T-helper 9 cell (primary cell): ENCODE measurements at places on chromosomes 6 and 20.

DNA sequence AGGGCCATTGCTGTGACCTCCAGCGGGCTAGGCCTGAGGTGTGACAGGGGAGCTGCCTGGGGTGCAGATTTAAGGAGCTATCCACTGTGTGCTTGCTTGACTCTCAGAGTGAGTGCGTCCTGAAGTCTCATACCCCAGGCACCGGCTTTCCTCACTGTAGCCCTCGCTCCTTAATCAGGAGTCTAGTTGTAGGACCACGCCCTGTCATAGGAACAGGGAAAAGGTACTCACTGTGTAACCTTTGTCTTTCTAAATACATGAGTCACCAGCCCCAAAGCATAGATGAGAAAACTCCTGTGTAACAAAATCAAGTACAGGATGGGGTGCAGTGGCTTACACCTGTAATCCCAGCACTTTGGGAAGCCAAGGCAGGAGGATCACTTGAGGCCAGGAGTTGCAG is 141.7 kb downstream of the TMEM242 start:
- DNase-seq, result no peak

GRCh38 chr20:50379049-50379990 is 130.9 kb upstream of the PTPN1 start:
- no peak for DNase-seq

GRCh38 chr6:87755708-87756671 is 54.0 kb upstream of the AKIRIN2 start:
- DNase-seq, result no peak

DNA sequence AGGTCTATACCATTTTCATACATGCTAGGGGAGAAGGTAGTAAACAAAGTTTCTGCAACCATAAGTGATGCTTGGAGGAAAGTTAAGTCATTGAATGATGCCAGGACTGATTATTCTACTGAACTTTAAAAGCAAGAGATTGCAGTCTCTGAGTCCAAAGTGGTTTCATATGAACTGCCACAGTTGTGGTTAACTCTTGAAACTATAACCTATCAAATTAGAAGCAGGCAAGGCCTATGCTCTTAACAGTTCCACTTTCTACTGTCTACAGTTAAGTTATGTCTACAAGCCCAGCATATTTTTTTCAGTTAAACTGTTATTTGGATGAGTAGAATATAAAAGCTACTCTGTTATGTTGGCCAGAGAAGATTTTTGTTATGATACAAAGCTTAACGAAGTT is 326.5 kb upstream of the RUNX2 start:
- DNase-seq, result no peak

DNA sequence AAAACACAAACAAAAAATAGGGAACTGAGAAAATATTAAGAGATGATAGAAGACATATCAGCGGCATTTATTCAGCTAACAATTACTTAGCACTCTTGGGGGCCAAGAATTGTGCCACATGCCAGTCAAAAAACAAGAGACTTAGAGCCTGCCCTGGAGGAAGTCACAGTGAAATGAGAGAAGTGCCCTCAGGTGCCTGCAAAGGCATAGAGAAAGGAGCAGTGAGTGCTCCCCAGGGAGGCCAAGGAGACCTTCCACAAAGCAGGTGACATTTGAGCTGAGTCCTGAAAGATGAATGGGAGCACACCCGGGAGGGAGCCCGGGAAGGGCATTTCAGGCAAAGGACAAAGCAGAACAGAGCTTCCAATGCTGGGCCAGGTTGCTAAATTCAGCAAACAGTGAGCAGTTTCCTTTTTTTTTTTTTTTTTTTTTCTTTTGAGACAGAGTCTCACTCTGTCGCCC is 184.7 kb upstream of the JARID2 start:
- DNase-seq, result no peak

GRCh38 chr20:20680991-20681508 is 31.4 kb downstream of the RALGAPA2 start:
- DNase-seq, result no peak

DNA sequence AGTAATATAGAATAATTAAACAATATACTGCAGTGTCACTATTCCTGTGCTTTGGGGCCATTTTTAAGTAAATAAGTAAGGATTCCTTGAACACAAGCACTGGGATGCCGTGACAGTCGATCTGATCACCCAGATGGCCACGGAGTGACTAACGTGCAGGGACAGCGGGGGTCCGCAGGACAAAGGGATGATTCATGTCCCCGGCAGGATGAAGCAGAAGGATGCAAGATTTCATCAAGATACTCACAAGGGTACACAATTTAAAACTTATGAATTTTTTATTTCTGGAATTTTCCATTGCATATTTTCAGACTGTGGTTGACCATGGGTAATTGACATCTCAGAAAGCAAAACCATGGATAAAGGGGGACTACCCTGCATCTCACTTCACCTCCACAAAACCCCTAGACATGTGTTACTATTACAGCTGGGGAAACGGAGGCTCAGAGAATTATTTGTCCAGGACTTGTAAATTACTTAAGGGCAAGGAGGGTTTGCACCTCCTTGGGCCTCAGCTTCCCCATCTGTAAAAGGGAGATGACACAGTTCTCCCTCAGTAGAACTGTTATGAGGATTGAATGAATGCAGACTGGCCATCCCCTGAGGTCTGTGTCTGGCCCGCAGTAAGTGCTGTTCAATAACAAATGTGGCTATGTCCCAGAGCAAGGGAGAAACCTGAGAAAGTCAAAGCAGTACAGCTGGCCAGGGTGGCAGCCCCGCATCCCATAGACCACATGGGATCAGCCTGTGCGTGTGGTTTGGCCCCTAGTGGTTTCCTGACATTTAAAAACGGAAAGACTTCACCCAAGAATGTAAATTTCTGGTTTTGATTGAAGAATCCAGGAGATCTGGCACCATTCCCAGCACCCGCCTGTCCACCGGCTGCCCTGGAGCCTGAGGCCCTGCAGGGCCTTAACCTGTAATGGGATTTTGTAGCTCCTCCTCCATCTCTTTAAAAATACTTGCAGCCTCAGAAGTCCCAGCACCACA is 235.5 kb downstream of the BMP7 start:
- no peak for DNase-seq

- DNase-seq, result no peak
These were observed 317.7 kb upstream of the ADGRB3 start for GRCh38 chr6:68317366-68317765.

DNA sequence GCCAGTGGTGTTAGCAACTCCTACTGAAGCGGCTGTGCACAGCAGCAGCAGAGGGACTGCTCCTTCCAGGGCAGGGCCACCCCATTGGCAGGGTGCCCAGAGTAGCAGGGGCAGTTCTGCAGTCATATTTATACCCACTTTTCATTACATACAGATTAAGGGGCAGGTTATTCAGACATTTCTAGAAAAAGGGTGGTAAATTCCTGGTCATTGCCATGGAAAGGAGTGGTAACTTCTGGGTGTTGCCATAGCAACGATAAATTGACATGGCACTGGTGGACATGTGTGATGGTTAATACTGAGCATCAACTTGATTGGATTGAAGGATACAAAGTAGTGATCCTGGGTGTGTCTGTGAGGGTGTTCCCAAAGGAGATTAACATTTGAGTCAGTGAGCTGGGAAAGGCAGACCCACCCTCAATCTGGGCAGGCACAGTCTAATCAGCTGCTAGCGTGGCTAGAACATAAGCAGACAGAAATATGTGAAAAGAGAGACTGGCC is 45.0 kb downstream of the IYD start:
- no peak for DNase-seq

GRCh38 chr6:139996253-139996834 is 621.9 kb upstream of the CITED2 start:
- no peak for DNase-seq

DNA sequence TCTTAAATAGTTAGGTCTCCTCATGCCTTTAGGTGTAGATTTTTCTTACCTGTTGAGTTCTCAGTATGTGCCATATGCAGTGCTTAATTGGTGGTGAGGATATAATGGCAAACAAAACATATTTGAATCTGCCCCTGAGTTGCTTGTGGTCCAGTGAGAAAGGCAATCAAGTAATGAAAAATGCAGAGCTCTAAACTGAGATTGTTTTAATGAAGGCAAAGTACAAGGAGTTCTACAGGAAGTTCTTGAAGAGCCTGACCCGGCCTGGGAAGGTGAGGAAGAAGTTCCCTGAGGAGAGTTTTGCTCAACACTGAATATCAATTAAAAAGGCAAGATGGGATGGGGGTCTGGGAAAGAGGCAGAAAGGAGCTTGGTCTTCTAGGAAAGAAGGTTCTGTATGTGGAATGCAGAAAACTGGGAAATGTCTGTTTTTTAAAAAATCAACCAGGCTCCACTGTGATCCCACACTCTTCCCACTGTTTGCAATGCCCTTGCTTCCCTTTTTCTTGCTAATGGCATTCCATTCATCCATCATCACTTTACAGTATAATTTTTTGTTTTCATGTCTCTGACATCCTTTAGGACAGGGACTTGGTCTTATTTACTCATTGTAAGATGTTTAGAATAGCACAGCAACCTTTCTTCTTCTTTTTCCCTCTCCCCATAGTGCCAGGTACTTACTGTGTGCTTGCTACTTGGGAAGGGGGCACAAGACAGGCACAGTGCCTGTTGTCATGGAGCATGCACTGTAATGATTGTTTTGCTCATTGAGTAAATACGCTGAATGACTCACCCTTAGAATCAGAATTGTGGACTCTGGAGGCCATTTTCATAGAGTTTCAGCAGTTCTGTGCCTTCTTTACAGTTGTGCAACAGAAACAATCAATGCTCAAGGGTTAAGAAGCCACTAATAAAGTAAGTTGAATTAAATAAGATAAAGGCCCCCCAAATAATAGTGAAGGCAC is 64.3 kb downstream of the ANKS1A start:
- no peak for DNase-seq

- DNase-seq, result no peak
These were observed 46.8 kb upstream of the SH3BGRL2 start for GRCh38 chr6:79584332-79584731.

- DNase-seq, result no peak
These were observed 8.8 kb upstream of the FAM8A1 start for GRCh38 chr6:17591287-17591686.

DNA sequence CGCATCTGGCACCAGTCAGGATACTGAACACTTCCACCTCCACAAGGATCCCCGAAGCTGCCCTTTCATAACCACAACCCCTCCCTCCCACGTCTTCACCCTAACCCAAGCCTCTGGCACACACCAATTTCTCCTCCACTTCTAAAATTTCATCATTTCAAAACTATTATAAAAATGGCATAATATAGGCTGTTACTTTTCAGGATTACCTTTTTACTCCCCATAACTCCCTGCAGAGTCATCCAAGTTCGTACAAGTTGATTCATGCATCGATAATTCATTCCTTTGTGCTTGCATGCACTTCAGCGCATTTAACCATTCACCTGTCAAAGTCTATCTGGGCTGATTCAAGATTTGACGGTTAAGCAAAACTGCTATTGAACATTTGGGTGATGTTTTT is 30.6 kb upstream of the LY86 start:
- no peak for DNase-seq

- DNase-seq, result no peak
These were observed 42.6 kb downstream of the NCOA3 start for GRCh38 chr20:47544240-47544639.

- DNase-seq, result no peak
These were observed 253.4 kb downstream of the EPHA7 start for GRCh38 chr6:93165850-93166430.

DNA sequence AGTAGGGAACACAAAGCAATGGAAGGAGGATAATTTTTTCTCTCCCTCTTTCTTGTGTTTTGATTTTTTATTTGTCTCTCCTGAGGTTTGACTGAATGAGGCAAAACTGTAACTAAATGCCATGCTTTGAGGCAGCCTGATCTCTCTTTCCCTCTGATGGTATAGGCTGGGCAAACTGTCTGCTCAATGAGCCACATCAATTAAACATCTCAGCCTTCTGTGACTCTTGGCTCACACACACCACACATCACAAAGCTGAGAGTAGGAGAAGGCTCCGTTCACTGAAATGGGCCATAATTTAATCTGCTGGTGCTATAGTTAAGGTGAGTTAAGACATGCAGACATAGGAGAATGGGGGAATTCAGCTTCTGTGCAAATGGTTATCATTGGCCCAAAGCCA is 28.1 kb upstream of the SCGN start:
- DNase-seq, result no peak

- DNase-seq, result no peak
These were observed 43.9 kb upstream of the PRND start for GRCh38 chr20:4677846-4678245.

DNA sequence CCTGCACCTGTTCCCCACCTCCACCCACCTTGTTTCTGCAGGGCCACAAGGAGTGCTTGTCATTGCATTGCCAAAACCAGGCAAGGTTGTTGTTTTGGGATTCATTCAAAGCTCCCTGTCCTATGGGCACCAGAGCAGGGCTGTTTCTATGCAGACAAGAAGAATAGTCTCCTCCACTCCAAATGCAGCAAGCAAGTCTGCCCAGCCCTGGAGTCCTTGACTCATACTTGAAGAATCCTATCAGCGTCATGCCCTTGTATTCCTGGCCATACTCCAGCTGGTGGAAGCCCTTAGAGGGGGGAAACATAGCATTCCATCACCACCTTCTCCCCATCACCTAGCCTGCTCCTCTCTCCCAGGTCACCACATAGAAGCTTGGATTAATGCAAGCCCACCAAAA is 145.3 kb upstream of the ECI2 start:
- DNase-seq, result no peak

DNA sequence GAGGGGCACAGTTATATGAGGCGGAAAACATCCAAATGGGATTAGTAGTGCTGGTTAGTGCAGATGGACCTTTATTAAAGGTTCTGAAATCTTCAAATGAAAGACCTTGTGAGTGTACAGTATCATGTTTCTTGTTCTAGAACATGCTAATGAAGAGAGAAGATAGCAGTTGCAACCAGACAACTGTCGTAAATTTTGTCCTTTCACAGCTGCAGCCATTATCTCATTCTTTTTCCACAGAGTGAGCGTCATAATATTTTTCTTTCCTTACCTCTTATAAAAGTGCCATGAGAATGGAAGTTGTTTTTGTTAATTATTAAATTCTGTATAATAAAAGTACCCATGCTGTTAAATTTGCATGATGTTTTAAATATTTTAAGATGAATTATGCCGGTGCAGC is 4.4 kb upstream of the C6orf163 start:
- no peak for DNase-seq

DNA sequence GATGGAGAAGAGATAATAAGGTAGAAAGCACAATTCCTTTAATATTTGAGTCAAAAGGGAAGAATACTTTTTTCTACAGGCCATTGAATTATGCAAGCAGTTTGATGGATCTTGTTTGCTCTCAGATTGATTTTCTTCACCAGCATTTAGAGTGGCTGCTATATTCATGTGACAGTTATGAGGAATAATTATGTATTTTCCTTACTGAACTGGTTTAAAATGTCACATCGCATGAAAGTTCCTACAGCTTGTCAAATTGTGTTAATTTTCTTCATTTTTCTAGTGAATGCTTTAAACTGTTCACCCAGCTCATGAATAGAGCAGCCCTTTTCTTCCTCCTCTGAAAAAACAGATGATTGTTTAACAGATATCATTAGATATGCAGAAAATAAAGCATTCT is 37.4 kb upstream of the TPD52L1 start:
- DNase-seq, result no peak

GRCh38 chr6:4664911-4665310 is 111.3 kb upstream of the CDYL start:
- DNase-seq, result no peak

GRCh38 chr6:16503970-16504415 is 257.3 kb downstream of the ATXN1 start:
- no peak for DNase-seq

GRCh38 chr6:42511803-42512422 is 51.9 kb upstream of the UBR2 start:
- DNase-seq, result no peak

GRCh38 chr6:56734335-56734734 is 91.6 kb upstream of the DST start:
- DNase-seq, result no peak
